ENCODE measurements at places on chromosomes 5 and 9.
A peak's percentile ranks its signal among the peaks of the same experiment; 100 is the strongest.

GRCh38 chr5:109685916-109686315 lies 3.8 kb upstream of the MAN2A1 start:
- DNase-seq, result no peak

DNA sequence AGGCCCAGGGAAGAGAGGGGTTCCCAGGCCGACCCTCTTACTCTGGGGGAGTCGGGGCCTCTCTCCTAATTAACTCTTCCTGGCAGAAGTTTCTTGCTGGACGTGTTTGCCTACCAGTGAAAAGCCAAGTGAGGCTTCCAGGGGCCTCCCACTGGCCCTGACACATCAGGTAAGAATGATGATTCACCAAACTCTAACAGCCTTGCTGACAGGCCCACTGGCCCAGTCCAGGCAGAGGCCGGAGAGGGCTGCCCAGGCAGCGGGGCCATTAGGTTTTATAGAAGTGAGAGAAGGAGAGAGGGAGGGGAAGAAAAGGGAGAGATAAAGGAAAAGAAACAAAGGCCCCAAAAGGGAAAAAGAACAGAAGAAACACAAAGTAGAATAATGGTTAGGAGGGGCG lies 50.8 kb upstream of the FOXE1 start:
- DNase-seq, result no peak

DNA sequence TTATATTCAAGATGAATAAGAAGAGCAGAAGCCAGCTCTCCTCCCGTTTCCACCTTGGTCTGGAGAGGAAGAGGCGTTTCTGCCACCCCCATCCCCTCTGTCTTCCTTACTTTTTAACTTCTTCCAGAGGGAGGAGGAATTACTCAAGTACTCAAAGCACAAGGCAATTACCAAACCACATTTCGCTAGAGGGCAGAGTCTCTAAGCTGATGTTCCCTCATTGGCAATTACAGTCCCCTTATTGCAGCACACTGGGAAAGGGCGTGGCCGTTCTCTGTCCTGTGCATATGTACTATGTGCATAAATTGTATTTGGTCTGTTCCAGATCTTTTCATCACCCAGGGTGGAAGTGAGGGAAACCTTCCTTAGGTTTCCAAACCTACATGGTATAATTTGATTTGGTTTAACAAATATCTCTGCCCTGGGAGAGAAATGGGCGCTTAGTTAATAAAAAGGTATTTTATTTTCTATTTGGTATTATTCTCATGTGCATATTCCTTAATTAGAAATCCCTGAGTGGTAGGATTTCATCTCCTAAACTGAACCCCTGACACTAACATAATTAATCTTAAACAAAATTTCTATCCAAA lies 29.8 kb upstream of the ALDOB start:
- DNase-seq, result peak; percentile 67

GRCh38 chr9:20562051-20562450 lies 60.2 kb downstream of the MLLT3 start:
- no peak for DNase-seq

DNA sequence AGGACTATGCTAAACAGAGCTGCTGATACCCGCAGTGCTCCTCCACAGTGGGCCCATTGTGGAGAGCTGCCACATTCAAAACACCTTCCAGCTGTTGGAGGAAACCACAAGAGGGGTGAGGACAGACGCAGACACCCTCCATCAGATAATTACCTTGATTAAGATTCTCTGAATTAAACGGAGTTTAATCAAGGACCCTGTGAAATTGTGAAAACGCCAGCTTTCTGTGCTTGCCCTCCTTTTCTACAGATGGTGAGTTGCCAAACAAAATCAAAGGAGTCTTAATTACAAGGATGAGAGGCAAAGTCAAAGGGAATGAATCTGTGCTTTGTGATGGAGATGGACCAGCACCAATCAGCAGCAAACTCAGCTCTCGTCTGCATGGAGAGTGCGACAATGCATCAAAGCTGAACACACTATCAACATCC lies 596.1 kb downstream of the ELAVL2 start:
- no peak for DNase-seq

GRCh38 chr5:101045689-101046088 lies 142.6 kb upstream of the ST8SIA4 start:
- no peak for DNase-seq

DNA sequence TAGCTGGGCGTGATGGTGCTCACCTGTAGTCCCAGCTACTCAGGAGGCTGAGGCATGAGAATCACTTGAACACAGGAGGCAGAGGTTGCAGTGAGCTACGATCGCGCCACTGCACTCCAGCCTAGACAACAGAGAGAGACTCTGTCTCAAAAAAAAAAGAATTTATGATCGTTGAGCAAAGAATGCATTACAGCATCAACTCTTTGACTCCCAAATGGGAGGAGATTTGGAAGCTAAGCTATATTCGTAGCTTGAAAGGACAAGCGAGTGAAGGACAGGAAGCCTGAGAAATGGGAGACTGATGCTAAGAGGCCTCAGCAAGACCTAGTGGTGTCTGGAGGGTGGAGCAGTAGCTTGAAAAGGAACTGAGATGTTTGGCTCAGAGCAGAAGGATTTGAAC lies 10.3 kb upstream of the CCIN start:
- no peak for DNase-seq

- peak; percentile 3 for DNase-seq
These were observed 9.3 kb upstream of the SCGB3A1 start for GRCh38 chr5:180600554-180601041.

GRCh38 chr9:38318759-38319495 lies 73.6 kb upstream of the ALDH1B1 start:
- DNase-seq, result no peak

GRCh38 chr9:77707383-77708063 lies 59.4 kb upstream of the GNA14 start:
- no peak for DNase-seq

- no peak for DNase-seq
These were observed 40.8 kb upstream of the LMNB1 start for GRCh38 chr5:126736141-126736540.

GRCh38 chr9:121240472-121241135 lies 27.4 kb upstream of the GSN start:
- DNase-seq, result no peak

GRCh38 chr9:122386311-122386872 lies 15.6 kb downstream of the PTGS1 start:
- DNase-seq, result no peak

DNA sequence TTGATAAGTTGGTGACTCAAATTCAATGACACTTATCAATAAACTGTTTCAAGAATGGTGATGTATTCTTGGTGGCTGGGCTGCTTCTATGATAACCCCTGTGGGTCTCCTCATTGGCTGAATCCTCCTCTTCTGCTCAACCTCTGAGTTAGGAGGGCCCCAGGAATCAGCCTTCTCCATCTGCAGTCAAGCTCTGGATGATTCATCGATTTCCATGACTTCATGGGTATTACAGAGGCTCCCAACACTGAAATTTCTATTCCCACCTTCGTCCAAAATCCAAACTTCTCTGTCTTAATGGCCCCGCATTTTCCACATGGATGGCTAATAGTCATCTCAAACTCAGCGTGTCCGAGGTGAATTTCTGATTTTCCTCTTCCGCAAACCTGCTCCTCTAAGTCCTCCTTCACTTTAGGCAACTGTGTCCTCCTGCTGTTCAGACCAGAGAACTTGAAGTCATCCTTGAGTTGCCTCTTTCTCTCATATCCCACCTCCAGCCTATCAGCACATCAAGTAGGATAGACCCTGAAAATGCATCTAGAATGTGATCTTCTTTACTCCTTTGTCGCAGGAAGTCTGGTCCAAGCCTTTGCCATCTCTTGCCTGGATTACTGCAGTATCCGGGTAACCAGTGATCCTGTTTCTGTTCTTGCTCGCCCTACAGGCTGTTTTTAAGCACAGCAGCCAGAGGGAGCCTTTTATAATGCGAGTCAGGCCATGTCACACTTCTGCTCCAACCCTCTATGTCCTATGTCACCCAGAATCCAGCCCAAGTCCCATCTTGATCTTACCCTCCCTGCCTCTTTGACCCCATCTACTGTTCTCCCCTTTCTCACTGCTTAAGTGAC lies 41.4 kb upstream of the IL7R start:
- no peak for DNase-seq

- DNase-seq, result no peak
These were observed 1.4 kb downstream of the MZB1 start for GRCh38 chr5:139388198-139388821.

DNA sequence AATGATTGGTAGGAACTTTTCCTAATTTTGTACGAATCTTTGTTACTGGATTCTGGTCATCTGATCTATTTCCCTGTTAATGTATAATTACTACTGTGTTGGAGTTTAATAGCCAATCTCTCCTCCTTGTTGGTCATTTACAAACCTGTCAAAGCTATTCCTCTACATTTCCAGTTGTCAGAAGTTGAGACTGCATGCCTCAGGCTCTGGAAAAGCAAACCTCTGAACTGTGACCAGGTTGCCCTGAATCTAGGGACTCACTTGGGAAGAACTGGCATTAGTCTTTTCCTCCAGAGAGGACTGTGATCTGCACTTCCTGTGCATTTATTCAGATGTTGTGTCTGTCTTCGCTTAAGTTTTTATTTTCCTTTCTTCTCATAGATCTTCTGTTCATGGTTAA lies 16.1 kb downstream of the PDLIM4 start:
- DNase-seq, result no peak

- DNase-seq, result no peak
These were observed 101.8 kb downstream of the PJA2 start for GRCh38 chr5:109307951-109308350.

Data from head of caudate nucleus (tissue), 42 donors.